ENCODE measurements at places on chromosomes 11 and 22. TPM values are rescaled to one million over a fixed set of nuclear protein-coding genes. Genes with fewer than 3 reads are reported as not detected.

DDTL gene
- not detected for total RNA-seq

DNA sequence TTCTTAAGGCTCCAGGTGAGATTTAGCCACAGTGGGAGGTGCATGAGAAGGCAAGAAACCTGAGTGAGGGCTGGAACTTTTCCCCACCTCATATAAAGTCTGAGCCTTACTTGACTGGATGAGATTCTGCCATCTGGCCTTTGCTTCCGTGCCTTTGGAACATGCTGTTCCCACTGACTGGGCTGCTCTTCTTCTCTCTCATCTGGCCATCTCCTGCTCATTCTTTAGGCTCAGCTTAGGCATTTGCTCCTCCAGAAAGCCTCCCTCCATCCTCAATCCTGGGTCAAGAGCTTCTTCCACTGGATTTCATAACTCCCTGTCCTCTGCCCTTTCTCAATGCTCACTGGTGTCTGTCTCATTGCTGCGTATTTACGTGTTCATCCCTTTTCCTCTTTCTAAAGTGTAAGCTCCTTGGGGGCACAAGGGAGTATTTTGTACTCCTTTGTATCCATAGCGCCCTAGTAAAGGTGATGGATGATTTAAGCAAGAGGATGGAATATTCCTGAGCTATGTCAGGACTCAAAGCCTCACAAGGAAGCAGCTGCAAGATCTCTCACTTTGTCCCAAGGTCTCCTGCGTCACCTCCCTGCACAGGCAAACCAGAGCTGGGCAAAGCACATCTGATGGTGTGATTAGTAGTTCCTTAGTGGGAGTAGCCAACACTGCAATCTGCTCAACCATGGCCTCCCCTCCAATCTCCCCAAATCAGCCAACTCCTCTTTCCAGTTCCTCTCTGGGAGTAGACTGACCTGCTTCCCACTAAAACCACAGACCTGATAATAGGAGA, 15.3 kb downstream of the HSPA8 start:
- no peak overlapping the region for H3K27ac ChIP-seq
- no peaks in the 10 kb centered on the region for H3K4me1 ChIP-seq
- no peaks in the 10 kb centered on the region for H3K36me3 ChIP-seq
- H3K27me3 ChIP-seq, result no peaks in the 10 kb centered on the region
- DNase-seq, result no peak

NLRP10 gene
- total RNA-seq, result not detected

DNA sequence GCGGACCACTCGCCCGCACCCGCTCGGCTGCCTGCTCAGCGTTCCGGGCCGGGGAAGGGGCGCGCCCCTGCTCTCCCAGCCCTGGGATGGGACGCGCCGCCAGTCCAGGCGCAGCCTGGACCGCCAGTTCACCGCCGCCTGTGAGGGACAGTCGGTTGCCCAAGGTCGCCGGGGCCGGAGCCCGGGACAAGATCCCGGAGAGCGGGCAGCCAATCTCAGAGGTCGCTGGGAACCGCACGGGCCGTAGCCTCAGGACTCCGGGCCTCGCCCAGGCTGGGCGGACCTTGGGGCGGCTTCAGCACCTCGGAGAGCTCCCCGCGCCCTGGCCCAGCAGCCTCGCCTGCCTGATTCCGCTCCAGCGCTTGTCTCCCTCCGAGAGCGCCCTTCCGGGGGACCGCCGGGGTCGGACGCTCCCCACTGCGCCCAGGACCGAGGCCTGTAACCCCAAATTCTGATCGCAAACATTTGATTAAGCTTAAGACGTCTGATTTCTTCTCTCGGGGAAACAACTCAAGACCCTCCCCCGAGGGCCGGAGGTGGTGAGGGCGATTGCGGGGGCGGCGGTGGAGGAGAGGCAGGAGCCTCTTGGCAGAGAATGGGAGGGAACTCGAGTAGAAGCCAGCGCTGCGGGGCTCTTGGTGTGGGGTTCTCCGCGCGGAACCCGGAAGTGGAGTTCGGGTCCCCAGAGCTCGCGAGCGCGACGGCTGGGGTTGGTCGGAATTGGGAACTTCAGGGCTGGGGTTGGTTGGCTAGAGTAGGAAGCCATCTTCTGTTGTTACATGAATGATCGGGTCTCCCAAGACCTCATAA, 1.1 kb upstream of the CHRM4 start:
- no peaks in the 10 kb centered on the region for H3K36me3 ChIP-seq
- DNase-seq, result no peak
- peaks cover 6% of the 10 kb centered on the region for H3K4me1 ChIP-seq

SLC25A45 gene
- 28.6 TPM for total RNA-seq

DNA sequence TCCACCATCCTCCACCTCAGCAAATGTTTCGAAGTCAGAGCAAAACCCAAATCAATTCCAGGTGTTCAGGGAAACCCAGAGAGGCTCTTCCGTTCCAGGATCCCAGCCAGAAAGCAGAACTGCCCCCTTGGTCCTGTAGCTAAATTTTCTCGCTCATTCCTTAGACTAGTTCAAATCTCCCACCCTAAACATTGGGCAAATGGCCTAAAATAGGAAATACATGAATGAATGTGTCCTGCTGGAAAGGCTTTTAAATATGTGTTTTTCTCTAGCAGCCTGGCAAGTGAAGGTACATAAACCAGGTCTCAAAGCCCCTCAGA, 89.6 kb downstream of the ETS1 start:
- H3K4me1 ChIP-seq, result peaks cover 72% of the 10 kb centered on the region
- DNase-seq, result no peak
- no peaks in the 10 kb centered on the region for H3K27me3 ChIP-seq
- peaks cover 4% of the 10 kb centered on the region for H3K36me3 ChIP-seq
- H3K27ac ChIP-seq, result peak overlapping the region; percentile 88
- peak overlapping the region; percentile 47 for H3K4me3 ChIP-seq

GRCh38 chr11:86735451-86736290, 63.3 kb upstream of the ME3 start:
- H3K4me1 ChIP-seq, result no peaks in the 10 kb centered on the region
- no peak overlapping the region for H3K27ac ChIP-seq
- H3K36me3 ChIP-seq, result no peaks in the 10 kb centered on the region
- no peaks in the 10 kb centered on the region for H3K27me3 ChIP-seq
- no peak overlapping the region for H3K4me3 ChIP-seq
- no peak for DNase-seq

C11orf87 gene
- not detected for total RNA-seq

DNA sequence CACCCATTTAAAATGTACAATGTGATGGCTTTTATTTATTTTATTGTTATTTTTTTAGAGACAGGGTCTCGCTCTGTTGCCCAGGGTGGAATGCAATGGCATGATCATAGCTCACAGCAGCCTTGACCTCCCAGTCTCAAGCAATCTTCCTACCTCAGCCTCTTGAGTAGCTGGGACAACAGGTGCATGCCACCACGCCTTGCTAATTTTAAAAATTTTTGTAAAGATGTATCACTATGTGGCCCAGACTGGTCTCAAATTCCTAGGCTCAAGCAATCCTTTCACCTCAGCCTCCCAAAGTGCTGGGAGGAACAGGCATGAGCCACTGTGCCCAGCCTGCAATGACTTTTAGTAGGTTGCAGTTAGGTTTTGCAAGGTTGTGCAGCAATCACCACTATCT, 14.3 kb downstream of the CLDN5 start:
- H3K36me3 ChIP-seq, result peaks cover 14% of the 10 kb centered on the region
- no peaks in the 10 kb centered on the region for H3K27me3 ChIP-seq
- H3K4me3 ChIP-seq, result no peak overlapping the region
- no peak overlapping the region for H3K27ac ChIP-seq
- H3K4me1 ChIP-seq, result no peaks in the 10 kb centered on the region
- no peak for DNase-seq

GRCh38 chr11:134557571-134558257, 145.7 kb upstream of the B3GAT1 start:
- H3K27ac ChIP-seq, result no peak overlapping the region
- no peaks in the 10 kb centered on the region for H3K27me3 ChIP-seq
- no peak for DNase-seq
- H3K36me3 ChIP-seq, result no peaks in the 10 kb centered on the region
- H3K4me1 ChIP-seq, result no peaks in the 10 kb centered on the region
- no peak overlapping the region for H3K4me3 ChIP-seq

- H3K4me1 ChIP-seq, result peaks cover 9% of the 10 kb centered on the region
- no peak for DNase-seq
- peaks cover 3% of the 10 kb centered on the region for H3K27me3 ChIP-seq
- H3K36me3 ChIP-seq, result no peaks in the 10 kb centered on the region
Measured at GRCh38 chr11:111454561-111455192, 57.5 kb downstream of the BTG4 start.

NTM gene
- total RNA-seq, result not detected

DNA sequence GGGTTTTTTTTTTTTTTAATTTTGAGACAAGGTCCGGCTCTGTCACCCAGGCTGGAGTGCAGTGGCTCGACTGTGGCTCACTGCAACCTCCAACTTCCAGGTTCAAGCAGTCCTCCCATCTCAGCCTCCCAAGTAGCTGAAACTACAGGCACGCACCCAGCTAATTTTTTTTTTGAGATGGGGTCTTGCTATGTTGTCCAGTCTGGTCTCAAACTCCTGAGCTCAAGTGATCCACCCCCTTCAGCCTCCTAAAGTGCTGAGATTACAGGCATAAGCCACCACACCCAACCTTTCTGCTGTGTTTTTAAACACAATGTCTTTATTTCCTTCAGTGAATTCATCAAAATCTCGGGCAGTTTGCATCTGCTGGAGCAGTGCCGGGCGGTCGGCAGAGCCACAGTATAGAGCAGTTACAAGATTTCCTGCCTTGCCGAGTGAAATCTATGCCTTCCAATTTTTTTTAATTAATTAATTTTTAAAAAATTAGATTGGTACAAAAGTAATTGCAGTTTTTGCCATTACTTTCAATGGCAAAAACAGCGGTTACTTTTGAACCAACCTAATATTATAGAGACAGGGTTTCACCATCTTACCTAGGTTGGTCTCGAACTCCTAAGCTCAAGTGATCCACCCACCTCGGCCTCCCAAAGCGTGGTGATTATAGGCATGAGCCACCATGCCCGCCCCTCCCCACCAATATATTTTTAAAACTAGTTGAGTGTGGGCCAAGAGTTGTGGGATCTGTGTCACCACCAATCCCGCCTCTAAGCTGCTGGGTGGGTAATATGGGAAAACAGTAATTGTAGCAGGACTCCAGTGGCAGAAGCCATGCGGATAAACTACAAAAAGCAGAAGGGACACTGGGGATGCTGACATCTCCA, 2.7 kb upstream of the ACY3 start:
- no peaks in the 10 kb centered on the region for H3K36me3 ChIP-seq
- no peaks in the 10 kb centered on the region for H3K27me3 ChIP-seq
- DNase-seq, result no peak
- H3K27ac ChIP-seq, result no peak overlapping the region

Data from GM12878 (cell line).